ENCODE measurements at places on chromosomes 12 and 14.

GRCh38 chr12:128861226-128862016, 8.1 kb downstream of the GLT1D1 start:
- DNase-seq: no peak

GRCh38 chr12:123388951-123389559, 5.1 kb downstream of the KMT5A start:
- DNase-seq: peak; percentile 20

GRCh38 chr14:79256380-79256779, 954.9 kb downstream of the DIO2 start:
- DNase-seq: no peak

- DNase-seq: no peak
Observed at GRCh38 chr14:90564496-90564895, 167.7 kb downstream of the CALM1 start.

DNA sequence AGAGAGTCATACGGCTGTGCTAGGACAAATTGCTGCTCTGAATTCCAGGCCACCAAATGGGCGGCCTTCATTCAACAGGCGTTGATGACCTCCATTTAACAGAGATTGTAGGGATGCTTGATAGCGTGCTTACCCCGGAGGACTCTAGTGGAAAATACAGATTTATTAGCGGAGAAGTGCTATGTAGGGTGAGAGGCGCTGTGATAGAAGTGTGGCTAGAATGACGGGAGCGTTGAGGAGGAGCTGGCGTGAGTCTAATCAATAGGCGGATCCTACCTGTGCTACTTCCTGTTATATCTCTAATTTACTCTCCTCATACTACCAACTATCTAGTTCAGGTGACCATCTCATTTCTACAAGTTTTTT, 668 bp downstream of the MRPS35 start:
- DNase-seq: no peak

GRCh38 chr14:104075530-104076151, 9.9 kb upstream of the ASPG start:
- no peak for DNase-seq

DNA sequence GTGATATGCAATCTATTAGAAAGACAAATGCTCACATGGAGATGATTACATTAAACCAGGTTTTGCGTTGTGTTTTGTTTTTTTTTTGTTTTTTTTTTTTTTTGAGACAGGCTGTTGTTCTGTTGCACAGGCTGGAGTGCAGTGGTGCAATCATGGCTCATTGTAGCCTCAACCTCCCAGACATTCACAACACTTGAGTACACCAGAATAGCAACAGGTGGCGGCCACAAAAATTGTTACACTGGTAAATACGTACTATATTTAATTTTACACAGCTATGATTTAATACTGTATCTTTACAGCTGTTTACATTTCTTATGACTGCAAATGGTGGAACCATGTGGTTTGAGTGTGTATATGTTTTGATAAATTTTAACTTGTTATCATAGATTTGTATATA, 60.0 kb downstream of the SCAF11 start:
- no peak for DNase-seq

GRCh38 chr12:8697120-8697475, 693 bp upstream of the RIMKLB start:
- DNase-seq: peak; percentile 12

DNA sequence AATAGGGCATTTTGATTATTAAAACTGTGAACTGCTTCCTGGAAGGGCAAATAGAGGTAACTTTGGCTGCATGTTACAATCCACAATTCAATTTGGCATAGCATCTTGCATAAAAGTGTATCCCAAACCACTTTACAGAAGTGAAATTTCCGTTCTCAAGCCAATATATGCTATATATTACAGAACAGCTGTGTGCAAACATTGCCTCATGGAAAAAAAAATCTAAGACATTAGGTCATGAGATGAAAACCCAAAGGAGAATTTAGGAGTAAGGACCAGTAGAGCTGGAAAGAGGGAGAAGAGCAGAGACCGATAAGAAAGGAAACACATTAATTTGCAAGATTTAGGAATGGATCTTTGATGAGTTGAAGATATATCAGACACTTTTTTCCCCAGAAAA, 239.2 kb downstream of the PAX9 start:
- no peak for DNase-seq

- no peak for DNase-seq
Observed at GRCh38 chr12:47145188-47145587, 65.4 kb upstream of the AMIGO2 start.

GRCh38 chr14:102532204-102532658, 22.7 kb upstream of the ANKRD9 start:
- no peak for DNase-seq

DNA sequence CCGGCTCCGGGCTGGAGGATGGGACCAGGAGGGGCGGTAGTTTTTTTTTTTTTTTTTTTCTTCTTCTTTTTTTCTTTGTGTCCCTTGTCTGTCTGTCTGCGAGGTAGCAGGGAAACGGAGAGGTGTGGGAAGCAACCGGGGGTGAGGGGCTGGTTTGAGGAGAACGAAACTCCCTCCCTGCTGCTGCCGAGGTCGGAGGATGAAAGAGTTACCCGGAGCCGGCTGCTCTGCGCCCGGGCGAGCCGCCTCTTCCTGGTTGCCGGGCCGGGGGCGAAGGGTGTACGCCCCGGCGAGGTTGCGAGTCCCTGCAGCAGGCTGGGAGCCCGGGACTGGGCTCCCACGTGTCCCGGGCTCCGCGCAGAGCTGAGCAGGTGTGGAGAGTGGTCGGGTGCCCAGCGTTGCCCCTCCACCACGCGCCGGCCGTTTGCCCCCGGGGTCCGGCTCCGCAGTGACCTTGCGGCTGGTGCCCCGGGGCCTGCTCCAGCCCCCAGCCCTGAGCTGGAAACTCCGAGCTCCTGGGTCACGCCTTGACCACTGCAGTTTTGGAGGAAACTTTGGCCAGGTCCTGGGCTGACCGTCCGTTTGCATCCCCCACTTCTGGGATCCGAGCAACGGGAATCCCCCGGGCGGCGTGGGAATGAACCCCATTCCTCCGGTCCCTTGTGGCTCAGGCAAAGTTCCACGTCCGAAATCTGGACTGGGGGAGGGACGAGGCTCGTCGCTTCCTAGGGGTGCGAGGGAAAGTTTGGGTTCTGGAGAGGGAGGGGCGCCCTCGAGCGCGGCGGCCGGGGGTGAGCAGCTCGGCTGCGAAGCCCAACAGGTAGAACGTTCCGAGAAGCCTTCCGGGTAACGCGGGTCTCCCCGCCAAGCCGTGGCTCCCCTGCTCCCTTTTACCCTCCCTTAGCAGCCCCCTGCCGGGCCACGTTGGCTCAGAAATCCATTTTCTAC, 1.3 kb downstream of the CHST11 start:
- no peak for DNase-seq

DNA sequence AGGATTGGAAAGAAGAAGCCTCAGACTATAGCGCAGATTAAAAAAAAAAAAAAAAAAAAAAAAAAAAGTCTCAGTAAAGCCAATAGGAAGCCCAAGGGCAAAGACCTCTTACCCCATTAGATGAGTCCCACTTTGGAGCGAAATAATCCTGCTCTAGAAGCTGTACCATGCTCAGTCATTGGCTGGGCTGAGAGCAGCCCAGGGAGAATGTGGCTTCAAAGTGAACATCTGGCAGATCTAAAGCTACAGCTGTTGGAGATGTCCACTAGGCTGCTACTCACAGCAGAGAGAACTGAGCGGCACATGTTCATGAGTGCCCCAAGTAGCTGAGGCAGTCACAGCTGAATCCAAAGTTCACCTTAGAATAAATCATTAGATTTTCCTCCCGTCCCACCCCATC, 560.9 kb downstream of the MED13L start:
- no peak for DNase-seq

DNA sequence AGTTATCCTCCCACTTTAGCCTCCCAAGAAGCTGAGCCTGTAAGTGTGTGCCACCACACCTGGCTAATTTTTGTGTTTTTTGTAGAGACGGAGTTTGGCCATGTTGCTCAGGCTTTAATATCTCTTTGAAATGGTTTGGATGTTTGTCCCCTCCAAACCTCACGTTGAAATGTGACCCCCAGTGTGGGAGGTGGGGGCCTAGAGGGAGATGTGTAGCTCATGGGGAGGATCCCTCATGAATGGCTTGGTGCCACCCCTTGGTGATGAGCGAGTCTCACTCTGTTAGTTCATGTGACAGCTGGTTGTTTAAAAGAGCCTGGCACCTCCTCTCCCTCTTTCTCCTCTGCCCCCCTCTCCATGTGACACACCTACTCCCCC, 23.6 kb upstream of the TTC7B start:
- DNase-seq: no peak

DNA sequence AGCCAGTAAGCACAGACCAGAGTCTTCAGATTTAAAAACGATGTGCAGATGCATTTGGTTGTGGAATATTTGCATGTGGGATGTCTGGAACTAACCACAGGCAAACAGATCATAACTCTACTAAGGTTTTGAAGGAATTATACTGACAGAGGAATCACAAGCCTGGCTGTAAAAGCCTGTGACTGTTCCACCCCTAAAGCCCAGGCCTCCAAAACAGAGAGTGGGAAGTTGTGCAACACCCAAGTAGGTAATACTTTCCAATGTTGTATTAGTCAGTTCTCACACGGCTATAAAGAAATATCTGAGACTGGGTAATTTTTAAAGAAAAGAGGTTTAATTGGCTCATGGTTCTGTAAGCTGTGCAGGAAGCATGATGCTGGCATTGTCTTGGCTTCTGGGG, 68.1 kb upstream of the DCD start:
- no peak for DNase-seq

DNA sequence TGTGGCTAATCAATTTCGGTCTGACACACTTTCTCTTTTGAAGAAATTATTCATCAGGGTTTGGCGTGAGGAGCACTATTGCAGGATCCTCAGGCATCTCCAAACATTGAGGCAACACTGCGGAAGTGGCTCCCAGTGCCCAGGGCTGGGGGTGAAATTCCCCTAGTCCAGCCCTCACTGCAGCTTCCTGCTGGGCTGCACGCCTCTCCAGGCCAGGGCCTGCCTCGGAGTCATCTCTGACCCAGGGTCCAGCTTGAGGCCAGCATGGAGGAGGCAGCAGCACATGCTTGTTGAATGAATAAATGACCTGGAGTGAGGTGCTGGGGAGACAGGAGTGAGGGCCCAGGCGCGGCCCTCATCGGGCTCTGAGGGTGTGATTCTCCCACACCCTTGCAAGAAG, 36.0 kb upstream of the TDRD9 start:
- no peak for DNase-seq

DNA sequence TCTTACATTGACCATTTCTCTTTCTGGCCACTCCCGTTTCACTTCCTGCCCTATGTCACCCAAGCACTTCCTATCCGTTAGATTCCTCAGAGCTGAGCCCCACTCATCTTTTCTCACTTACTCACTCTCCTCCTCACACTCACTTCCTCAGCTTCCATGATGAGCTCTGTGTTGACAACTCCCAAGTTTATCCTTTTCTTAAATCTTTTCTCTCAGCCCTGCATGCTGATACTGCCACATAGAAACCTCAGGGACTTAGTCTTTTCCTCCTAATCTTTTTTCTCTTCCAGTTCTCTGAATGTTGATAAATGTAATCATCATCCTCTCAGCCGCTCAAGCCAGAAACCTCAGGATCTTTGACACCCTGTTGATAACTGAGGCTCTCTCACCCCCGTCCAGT, 99.6 kb downstream of the ANO6 start:
- DNase-seq: no peak

DNA sequence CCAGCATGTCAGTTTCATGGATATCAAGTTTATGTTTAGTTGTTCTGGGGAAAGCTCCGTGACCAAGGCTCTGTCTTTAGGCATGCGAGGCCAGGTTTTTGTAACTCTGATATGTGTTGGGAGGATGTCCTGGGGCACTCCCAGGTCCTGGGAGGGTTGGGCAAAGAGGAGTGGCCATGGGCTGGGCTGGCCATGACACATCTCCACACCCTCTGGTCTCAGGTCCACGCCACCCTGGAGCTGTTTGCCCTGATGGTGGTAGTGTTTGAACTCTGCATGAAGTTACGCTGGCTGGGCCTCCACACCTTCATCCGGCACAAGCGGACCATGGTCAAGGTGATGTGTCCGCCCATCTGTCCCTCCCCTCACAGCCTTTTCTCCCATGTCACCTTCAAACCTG, 46.4 kb downstream of the TPCN1 start:
- no peak for DNase-seq

- no peak for DNase-seq
Observed at GRCh38 chr12:75900226-75900625, 131.3 kb downstream of the PHLDA1 start.

- DNase-seq: peak; percentile 24
Observed at GRCh38 chr12:80701388-80701787, 6.0 kb upstream of the MYF6 start.

- no peak for DNase-seq
Observed at GRCh38 chr12:7155471-7156034, 25.4 kb downstream of the CLSTN3 start.

GRCh38 chr14:79840831-79841230, 370.5 kb downstream of the DIO2 start:
- no peak for DNase-seq

GRCh38 chr12:57718641-57719528, 19.7 kb downstream of the AGAP2 start:
- no peak for DNase-seq

DNA sequence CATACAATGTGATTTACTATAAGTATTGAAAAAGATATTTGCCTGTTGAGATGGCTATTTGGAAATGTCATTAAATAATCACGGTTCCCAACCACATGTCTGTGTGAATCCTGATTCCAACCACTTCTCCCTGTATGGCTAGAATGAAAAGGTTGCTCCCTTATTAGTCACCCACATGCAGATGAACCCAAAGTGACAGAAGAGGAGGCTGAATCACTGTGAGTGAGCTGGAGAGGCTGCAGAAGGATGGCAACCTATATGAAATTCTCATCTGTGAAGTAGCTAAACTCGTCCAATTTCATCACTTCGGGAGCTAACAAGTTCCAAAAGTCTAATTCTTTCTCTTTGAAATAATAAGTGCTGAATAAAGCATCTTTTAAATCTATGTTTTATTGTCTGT, 300.5 kb downstream of the PRKD1 start:
- peak; percentile 22 for DNase-seq

DNA sequence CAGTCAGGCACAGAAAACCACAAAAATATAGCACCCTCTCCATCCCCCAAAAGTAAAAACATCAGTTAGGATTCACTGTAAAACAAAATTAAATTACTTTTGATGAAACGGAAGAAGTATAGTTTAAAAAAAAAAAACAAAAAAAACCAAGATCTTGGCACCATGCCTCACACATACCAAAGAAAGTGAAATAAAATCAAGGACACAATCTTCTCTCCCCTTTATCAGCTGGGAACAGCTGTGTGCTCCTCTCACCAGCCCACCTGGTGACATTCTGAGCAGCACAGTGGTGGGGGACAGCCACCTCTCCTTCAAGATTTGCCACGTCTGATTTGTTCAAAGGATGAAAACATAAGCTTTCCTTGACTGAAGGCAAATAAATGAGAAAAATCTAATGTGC, 55.5 kb downstream of the ESR2 start:
- no peak for DNase-seq

- no peak for DNase-seq
Observed at GRCh38 chr12:107654873-107655272, 30.7 kb upstream of the PWP1 start.
